ENCODE measurements at places on chromosomes 11 and 22.

DNA sequence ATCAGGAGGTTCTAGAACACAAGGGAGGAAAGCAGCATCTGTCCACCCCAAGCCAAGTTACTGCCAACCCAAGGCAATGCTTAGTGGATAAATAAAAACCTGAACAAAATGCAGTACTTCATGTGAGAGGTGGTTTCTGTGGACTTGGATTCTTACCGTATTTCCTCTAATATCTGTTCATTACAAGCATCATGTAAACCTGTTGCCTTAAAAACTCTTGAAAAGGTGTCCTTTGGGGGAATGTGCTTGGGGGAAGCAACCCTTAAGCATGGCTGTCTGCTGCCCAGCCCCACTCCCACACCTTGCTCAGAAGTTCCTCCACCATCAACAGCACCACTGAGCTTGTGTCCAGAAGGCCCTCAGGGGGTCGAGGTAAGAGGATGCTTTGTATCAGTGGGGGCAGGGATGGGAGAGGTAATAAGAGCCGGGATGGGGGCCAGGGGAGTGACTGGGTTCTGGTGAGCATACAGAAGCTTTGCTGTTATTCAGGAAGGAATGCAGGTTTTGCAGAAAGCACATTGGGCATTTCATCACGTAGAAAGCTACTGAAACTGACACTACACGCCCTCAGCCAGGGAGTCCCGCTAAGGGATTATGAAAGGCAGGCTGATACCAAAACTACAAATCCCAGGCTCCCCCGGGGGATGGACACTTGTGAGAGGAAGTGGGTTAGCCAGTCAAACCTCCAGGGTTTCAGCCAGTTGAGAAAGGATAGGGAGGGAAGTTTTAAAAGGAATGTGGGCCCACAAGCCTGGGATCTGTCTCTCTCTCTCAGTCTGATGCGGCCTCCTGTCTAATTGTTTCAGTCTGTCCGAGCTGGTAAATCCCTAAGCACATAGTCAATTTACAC, 52.0 kb downstream of the KCNJ1 start:
- no peak for DNase-seq

DNA sequence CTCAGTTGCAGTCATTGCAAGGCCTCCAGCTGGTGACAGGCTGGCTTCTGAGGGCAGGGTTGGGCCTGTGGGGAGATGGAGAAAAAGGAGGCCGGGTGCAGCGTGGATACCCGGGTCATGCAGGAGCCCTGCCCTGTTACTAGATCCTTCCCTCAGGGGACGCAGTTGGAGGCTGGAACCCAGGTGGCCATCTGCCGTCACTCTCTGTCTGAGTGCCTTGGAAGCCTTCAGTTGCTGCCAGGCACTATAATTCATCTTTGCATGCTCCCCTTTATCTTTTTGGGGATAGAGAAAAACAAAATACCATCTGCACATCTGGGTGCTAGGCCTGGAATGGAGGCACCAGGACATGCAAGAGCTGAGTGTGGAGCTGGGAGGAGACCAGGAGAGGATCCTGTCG, 82.7 kb downstream of the TP53I11 start:
- peak; percentile 70 for DNase-seq

GRCh38 chr11:72599325-72600117, 74.7 kb downstream of the PDE2A start:
- DNase-seq, result no peak

DNA sequence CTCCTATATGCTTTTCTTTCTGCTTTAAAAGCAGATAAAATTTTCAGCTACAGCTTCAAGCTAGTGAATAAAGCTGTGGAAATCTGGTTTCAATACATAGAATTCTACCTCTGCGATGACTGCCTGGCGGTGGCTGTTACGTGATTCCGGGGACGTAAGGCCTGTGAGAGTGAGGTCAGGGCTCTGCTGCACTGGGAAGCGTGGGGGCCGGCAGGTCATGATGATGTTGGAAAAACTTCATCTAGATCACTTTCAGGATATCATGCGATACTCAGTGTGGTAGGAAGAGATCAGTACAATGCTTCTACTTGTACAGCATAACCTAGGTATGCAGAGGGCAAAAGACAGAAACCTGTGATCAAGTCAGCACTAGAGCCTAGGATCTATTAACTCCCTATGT, 546.8 kb upstream of the B3GAT1 start:
- DNase-seq, result no peak

DNA sequence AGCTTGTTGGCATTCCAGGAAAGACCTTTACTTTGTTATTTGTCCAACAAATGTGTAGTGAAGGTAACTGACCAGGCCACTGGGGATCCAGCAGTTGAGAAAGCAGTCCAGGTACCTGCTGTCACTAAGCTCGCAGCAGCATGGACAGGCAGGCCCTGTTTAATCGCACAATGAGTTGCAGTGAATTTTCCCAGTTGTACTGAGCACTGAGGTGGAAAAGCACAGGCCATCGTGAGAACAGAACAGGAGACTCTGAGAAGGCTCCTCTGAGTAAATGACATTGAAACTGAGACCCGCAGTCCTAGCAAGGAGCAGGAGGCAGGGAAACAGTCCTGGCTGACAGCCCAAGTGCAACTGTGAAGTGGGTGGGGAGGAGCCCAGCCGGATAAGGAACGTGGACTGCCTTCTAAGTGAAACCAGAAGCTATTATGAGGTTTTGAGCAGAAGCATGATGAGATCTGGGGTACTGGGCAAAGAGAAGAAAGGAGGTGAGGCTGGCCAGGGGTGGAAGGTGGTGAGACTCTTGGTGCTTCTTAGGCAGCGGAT, 39.8 kb upstream of the CDON start:
- peak; percentile 17 for DNase-seq

DNA sequence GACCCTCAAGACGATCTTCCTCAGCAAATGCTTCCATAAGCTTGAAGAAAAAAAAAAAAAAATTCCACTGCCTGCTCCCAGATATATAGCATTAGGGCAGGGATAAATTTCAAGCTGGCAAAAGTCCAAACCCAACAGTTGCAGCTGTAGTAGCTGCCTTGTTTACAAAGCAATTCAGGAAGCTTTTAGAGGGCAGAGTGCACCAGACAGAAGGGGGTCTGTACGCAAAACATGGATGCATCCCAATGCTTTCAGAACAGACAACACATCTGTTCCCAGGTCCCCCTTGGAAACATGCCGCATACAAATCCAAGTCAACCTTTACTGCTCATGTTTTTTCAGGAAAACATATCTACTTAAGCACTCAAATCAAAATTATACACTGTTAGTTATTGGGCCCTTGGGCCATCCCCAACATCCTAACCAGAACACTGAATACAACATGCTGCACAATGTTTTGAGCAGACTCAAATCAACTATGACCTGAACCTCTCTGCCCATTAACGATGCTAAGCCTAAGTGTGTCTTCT, 94.5 kb downstream of the CADM1 start:
- DNase-seq, result peak; percentile 51
